CD8-positive, alpha-beta T cell (primary cell): ENCODE measurements at places on chromosomes 2 and 18.

DNA sequence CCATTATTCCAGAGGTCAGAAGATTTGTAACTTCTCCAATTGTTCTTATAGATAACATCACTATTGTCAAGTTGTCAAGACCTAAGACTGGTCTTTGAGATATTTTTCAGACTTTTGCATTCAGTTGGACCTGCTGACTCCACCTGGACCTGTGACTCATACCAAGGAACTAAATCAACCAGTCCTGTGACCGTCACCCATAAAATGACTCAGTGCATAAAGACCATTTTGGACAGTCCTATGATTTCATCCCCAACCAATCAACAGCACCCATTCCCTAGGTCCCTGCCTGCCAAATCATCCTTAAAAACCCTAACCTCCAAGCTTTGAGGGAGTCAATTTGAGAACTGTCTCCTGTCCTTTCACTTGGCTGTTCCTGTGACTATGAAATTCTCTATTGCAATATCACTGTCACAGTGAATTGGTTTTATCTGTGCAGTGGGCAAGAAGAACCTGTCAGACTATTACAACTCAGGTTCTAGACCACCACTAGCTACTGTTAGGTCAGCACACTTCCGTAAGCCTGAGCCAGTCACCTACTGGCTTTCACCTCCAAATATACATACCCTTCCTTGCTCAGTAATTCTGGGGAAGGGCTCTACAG, 17.1 kb downstream of the DPP4 start:
- DNase-seq = no peak

DNA sequence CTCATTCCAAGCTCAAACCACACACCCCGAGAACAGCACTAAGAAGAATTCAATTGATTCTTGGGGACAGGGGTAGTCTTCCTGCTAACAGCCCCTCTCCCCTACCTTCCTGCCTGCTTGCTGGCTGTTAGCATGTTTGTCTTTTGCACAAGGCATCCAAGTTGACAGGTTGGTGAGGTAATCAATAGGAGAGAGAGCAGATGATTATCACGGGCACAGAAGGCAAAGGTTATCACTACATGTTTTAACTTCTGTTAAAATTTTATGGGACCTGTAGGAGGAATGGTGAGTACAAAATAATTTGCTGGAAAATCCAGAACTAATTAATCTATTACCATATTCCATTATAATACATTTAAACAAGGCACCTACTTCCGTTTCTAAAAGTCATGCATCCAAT, 442.1 kb upstream of the TCF4 start:
- DNase-seq = no peak

- DNase-seq = no peak
These were observed 187.6 kb downstream of the NAPG start for GRCh38 chr18:10713409-10713808.

DNA sequence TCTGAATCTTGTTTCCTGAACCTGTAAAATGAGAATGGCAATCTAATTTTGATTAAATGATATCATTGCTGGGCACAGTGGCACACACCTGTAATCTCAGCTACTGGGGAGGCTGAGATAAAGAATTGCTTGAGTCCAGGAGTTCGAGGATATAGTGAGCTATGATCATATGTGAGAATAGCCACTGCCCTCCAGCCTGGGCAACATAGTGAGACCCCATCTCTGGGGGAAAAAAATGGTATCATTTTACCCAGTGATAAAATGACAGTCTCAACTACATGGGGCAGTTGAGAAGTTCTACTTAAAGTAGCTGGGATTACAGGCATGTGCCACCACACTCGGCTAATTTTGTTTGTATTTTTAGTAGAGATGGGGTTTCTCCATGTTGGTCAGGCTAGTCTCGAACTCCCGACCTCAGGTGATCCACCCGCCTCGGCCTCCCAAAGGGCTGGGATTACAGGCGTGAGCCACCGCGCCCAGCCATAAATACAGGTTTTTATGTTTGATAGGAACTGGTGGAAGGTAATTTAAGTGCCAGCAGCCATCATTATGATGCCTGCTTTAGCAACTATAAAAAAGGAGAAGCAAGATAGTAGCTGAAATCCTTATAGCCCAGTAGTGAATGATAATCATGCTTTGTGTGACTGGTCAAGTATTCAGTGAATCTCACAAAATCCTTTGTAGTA, 17.0 kb downstream of the BZW1 start:
- DNase-seq = no peak

- DNase-seq = no peak
These were observed 708.5 kb upstream of the SLC8A1 start for GRCh38 chr2:41160439-41160838.

GRCh38 chr2:232343821-232344220, 34.7 kb upstream of the ALPP start:
- no peak for DNase-seq

GRCh38 chr2:215476424-215476823, 40.6 kb upstream of the FN1 start:
- no peak for DNase-seq

DNA sequence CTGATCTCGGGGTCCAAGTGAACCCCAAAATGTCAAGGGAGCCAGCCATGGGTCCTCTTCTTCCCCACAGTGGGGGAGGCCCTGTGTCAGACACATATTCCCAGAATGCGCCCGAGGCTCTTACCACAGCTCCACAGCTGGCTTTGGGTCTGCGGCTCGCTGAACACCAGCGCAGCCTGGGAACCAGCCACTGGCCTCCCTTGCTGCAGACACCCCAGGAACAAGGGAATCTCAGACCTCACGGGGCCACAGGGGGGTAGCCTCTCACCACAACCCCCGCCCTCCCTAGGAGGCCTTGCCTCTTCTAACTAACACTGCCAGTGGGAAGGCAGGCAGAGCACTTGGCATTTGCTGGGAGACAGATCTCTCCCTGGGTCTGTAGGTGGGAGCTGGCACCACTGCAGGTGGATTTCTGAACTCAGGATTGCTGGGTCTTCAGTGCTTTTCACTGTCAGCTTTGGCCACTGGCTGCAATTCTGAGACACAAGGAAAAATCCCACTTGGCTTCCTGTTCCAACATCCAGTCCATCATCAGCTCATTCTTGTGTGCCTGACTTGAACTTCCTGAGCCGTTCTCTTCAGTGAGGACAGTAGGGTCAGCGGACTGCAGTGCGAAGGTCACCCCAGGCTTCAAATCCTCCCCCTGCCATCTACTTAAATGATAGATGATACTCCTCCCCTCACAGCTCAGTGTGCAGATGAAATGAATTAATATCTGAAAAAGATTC, 128.7 kb downstream of the CAPN13 start:
- DNase-seq = no peak

- no peak for DNase-seq
These were observed 10.2 kb upstream of the ALPP start for GRCh38 chr2:232368311-232368731.

- DNase-seq = no peak
These were observed 175.5 kb downstream of the TMEM18 start for GRCh38 chr2:501667-502066.

DNA sequence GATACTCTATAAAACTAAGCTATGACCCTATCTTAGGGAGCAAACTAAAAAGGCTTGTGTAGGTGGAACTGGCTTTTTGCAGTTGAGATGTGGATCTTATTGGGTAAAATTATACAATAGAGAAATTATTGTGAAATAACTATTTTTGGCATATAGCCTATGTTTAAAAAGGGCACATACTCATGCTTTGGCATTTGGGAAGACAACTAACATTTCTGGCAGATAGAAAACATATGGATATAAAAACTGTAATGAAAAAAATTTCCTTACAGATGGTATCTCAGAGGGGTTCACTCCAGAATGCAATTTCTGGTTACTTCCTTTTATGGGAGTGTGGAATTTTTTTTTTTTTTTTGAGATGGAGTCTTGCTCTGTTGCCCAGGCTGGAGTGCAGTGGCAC, 120.1 kb upstream of the CCDC195 start:
- no peak for DNase-seq

DNA sequence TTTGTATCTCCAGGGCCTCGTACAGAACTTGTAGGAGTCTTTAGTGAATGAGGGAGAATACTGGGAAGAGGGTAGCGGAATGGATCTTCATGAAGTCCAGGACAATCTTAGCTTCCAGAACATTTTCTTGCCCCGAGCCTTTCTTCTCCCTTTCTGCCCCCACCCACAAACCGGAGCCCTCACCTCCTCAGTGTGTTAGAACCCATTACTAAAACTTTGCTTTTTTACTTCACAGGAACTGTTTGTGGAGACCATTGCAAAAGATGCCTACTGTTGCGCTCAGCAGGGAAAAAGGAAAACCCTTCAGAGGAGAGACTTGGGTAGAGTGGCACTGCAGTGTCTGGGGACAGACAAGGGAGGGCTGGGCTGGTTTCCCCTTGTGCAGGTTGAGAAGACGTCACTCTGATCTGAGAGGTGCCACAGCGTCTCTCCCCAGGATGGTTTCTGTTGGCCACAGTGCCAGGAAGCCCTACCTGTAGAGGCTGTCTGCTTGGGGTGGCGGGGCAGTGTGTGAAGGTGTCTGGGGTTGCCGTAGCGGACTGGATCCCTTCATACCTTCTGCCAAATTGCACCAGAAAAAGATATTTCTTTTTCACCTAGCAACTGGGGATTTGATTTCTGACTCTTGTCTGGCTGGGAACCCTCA, 786 bp downstream of the POLE4 start:
- DNase-seq = peak; percentile 20

GRCh38 chr18:45879681-45880655, 54.5 kb downstream of the SIGLEC15 start:
- DNase-seq = peak; percentile 68

DNA sequence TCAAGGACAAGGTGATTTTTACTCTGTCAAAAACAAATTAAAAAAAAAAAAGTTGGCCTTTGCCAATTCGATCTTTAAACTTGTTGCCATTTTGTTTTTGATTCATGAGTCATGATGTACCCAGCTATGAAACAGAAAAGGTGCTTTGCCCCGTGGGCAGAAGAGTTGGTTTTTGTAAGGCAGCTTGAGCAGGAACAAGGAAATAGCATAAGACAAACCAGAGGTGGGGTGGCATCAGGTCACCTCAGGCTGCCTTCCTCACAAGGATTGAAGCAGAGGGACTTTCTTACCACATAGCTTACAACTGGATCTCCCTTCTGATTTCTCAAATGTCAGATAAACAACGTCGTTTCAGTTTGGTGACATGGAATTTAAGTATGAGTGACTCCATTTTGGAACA, 123.8 kb downstream of the ARL4C start:
- no peak for DNase-seq

DNA sequence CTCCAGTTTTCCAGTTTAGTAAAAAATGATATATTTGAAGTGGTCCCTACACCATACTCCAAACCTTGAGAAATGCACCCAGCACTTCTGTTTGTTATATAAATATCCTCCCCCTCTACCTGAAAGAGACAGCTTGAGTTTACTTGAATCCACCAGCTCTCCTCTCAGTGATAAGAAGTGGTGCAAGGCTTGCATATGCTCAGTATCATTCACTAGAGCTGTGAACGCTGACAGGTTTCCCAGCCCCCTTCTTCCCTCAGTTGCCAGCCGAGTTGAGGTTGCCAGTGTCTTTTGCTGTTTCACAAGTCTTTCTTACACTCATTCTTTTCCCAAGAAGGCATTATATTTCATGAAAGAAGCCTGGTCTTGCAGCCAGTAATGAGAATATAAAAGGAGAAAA, 880.0 kb downstream of the LRRTM4 start:
- no peak for DNase-seq
